Cortex of kidney (tissue), 1 donor: ENCODE measurements at places on chromosomes 16 and 17.

DNA sequence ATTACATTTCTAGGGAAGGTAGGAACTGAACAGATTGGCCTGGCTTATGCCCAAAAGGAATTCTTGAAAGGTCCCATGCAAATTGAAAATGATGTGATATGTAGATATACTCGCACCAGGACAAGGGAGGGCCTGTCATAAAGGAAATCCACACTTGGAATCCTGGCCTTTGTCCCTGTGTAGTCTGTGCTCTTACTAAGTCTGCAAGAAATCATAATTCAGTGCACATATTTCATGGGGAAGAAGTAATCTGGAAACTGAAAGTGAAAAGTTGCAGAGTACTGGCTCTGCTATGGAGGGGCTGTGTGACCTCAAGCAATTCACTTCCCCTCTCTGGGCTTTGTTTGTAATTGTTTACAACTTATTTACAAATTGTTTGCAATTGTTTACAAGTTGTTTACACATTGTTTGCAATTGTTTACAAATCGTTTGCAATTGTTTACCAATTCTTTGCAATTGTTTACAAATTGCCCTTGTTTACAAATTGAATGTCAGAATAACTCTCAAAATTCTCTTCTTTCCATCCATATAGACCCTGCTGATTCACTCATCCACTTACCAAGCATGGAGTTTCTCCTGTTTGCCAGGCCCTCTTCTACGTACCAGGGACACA is 12.9 kb downstream of the SCNN1G start:
- DNase-seq, result no peak

- no peak for DNase-seq
Observed at GRCh38 chr17:5069724-5070123, 8.5 kb upstream of the ZFP3 start.

GRCh38 chr16:13594823-13595222 is 325.1 kb upstream of the ERCC4 start:
- DNase-seq, result no peak

- DNase-seq, result no peak
Observed at GRCh38 chr17:40518401-40519088, 17.1 kb upstream of the TNS4 start.

DNA sequence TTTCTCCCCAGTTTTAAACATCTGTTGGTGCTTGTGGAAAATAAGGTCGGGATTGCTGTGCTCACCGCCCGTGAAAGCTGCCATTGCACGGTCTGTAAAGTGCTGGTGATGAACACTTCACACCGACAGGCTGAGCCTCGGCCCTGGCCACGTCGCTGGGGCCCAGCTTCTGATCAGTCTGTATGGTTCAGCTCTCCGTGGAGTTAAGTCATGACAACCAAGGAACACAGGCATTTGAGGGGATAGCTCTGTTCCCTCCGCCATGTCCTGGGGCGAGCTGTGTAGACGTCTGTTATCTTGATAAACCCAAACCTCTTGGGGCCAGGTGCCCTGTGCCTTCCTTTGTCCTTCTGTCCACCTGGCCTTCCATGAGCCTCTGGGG is 110.6 kb downstream of the METRNL start:
- no peak for DNase-seq

- no peak for DNase-seq
Observed at GRCh38 chr17:51941272-51941671, 217.2 kb downstream of the CA10 start.

DNA sequence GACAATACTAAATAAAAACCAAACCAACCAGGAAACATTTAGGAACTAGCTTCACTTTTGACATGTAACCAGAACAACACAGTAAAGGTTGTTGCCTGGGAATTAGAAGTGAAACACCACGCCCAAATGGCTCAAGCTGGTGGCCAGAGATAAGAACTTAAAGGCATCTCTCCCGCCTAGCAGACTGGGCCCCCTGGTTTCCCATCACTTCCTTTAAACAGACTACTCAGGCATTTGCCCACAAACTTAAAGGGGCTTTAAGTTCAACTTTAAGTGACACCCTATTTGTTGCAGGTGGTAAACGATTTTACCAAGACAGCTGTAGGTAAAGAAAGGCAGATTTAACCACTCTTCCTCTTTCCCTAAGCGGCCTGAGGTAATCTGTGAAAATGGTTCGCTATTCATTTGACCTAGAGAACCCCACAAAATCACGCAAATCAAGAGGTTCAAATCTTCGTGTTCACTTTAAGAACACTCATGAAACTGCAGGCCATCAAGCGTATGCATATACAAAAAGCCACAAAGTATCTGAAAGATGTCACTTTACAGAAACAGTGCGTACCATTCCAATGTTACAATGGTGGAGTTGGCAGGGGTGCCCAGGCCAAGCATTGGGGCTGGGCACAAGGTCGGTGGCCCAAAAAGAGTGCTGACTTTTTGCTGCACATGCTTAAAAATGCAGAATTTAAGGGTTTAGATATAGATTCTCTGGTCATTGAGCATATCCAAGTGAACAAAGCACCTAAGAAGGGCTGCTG is 40.8 kb upstream of the BPTF start:
- no peak for DNase-seq

GRCh38 chr17:77527836-77528505 is 387.2 kb downstream of the SEC14L1 start:
- no peak for DNase-seq

DNA sequence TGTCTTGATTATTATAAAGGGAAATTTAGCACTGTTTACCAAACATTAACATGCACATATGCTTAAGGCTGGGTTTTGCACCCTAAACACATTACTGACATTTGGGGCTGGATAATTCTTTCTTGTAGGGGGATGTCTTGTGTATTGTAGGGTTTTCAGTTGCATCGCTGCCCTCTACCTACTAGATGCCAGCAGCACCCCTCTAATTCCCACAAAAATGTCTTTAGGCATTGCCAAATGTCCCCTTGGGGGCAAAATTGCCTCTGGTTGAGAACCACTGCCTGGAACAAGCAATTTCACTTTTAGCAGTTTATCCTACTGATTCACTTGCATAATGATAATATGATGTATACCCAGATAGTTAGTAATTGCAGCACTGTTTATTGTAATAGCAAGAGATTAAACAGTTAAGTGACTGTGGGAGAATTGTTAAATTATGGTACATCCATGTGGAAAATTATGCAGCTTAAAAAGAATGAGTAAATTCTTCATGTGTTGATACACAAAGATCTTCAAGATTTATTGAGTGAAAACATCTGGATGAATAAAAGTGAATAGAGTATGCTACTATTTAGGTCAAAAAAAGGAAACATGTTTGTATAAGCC is 18.4 kb downstream of the PRSS54 start:
- no peak for DNase-seq

GRCh38 chr17:8126491-8127066 is 2.7 kb upstream of the HES7 start:
- no peak for DNase-seq

DNA sequence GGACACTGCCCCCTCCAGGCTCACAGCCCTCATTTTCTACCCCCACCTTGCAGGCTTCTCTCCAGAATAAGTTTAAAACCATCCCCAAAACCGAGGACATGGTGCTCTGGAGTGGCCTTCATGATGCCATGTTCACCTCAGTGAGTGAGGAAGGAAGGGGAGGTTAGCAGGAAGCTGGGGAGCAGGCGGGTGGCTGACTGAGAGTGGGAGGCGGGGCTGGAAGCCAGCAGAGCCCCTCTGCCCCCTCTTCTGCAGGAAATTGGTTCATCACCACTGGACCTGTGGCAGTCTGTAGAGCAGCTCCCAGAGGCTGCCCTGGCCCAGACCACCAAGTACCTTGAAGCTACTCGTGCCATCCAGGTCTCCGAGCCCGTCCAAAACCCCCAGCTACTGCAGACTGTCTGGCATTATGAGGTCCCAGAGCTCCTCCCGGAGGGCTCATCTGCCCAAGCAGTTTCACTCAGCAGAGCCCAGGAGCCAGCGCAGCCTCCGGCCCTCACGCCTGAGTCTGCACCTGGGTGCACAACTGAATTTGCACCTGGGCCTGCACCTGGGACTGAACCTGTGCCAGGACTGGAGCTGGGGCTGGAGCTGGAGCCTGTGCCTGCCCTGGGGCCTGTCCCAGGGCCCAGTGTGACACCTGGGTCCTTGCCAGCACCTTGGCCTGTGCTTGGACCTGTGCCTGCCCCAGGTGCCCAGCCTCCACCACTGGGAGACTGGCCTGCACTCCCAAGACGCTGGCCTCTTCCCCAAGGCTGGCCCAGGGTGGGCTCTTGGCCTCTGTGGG is 19.0 kb downstream of the C16orf96 start:
- DNase-seq, result no peak

DNA sequence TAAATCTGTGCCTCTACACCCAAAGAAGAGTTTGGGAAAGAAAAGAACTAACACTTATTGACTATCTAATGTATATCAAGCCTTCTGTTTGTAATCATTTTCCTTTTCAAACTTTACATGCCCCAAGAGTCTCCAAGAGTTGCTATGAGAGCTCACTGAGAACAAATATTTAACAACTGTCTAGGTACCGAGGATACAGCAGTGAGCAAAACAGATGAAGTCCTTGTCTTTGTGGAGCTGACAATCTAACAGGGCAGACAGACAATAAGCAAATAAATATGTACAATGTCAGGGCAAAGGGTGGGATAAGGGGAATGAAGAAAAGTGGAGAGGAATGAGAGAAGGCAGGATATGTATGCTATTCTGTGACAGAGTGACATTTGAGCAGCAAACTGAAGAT is 64.8 kb upstream of the KSR1 start:
- DNase-seq, result no peak

DNA sequence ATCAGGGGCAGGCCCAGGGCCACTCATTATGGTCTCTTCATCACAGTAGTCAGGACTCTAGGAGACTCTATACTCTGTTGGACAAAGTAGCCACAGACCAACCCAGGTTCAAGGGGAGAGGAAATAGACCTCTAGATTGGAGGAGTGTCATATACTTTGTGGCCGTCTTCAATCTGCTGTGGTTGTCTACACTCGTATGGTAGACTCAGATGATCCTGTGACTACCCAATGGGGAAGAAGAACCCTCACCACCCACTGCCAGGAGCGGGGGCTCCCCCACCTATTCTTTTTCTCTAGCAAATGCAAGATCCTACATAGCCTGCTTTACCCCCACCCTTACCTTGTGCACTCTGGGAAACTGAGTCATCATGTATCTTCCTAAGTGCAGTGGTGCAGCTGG is 80.5 kb downstream of the KSR1 start:
- DNase-seq, result no peak

DNA sequence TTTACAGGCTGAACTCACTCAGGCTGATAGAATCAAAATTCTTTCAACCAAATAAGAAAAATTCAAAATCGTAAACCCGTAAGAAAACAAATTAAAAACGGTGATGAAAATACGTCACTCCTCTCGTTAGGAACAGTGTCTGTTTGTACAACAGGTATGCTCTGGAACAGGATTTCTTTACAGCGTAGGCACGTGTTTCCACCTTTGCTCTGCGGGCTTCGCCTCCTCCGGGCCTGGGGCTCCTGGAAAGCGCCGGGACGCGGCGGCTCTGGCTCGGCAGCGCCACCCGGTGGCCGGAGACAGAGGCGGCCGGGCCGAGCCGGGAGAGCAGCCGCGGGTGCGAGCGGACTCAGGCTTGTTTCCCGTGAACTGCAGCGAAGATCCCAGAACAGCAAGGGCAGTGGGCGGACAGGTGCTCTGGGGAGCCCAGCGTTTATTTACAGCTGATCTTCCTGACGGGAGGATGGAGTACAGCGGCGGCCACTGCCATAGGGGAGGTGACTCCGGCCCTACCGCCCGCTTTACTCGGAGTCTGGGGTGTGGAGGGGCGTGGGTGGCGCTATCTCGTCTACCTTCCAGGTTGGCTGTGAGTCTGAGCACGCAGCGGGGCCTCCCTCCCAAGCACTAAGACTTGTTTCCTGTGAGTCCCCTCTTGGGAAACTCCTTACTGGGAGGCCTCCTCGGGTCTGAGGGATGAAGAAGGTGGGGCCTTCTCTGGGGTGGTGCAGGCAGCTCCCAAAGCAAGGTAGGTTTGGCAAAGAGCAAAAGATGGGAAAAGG is 40.5 kb upstream of the ATP2A3 start:
- DNase-seq, result no peak

GRCh38 chr16:12113523-12114345 is 137.2 kb downstream of the SNX29 start:
- no peak for DNase-seq

DNA sequence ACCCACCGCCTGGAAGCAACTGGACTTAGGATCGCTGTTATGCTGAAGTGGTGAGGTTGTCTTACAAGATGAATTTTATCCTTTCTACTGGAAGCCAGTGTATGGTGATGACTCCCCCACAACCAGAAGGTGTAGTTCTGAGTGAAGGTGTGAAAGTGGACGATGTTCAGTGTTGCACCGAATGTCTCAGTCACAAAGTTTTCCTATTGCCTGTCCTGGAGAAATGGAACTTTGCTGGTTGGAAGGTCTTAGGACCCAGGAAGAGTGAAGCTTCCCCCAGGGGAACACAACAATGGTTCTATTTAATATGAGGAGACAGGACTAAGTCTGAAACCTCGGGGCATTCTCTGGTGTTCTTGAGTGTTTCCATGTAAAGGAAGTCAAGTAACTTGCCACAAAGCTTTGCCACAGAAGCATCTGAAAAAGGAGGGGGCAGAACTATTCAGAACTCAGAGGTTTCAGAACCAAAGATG is 44.2 kb downstream of the USP22 start:
- DNase-seq, result no peak

DNA sequence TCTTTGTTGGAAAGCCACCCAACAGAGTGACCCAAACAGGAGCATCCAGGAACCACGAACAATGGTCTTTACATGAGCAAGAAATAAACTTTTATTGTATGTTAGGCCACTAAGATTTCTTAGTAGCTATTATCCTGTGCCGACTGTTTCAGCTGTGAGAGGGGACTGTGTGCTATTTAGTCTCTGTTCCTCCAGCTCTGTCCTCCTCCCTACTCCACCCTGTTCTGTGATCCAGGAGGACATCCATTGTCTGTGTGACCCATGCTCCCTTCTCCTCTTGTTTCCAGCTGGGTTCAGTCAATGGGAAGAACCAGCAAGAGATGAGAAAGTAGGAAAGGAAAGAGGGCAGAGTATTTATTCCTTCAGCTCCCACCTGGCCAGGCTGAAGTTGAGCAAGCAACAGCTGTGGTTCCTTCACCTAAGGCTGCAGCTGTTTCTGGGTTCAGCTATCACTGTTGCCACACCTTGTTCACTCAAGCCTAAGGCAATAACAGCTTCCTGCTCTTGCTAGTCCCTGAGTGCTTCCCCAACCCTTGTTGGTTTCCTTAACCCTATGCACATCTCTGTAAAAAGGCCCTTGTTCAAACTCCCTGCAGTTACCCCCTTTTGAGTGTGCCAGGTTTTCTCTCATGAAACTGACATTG is 14.9 kb upstream of the B4GALNT2 start:
- no peak for DNase-seq

DNA sequence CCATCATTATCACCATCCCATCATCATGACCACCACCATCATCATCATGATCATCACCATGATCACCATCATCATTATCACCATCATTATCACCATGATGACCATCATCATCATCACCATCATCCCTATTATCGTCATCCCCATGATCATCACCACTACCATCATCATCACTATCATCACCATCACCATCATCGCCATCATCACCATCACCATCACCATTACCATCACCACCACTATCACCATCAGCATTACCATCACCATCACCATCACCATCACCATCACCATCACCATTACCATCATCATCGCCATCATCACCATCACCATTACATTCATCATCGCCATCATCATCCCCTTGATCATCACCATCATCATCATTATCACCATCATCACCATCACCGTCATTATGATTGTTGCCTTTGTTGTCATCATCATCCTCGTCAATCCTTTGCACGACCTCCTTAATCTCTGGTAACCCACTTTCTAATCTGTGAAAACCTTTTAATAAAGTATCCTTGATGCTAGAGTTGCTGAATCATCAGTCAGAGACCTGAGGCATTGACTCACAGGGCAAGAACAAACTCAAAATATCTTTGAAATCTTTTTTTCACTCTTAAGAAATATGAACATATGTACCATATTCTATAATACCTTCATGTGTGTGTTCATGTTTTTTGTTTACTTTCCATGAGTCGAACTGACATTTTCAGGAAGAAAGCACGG is 116.3 kb upstream of the FOXF1 start:
- no peak for DNase-seq
